ENCODE measurements at places on chromosomes 6 and 20.
A peak's percentile ranks its signal among the peaks of the same experiment; 100 is the strongest.

GRCh38 chr20:23198815-23199214 is 112.7 kb upstream of the CD93 start:
- no peak for DNase-seq

- DNase-seq = no peak
Observed at GRCh38 chr6:140977403-140977802, 1155.3 kb upstream of the GJE1 start.

DNA sequence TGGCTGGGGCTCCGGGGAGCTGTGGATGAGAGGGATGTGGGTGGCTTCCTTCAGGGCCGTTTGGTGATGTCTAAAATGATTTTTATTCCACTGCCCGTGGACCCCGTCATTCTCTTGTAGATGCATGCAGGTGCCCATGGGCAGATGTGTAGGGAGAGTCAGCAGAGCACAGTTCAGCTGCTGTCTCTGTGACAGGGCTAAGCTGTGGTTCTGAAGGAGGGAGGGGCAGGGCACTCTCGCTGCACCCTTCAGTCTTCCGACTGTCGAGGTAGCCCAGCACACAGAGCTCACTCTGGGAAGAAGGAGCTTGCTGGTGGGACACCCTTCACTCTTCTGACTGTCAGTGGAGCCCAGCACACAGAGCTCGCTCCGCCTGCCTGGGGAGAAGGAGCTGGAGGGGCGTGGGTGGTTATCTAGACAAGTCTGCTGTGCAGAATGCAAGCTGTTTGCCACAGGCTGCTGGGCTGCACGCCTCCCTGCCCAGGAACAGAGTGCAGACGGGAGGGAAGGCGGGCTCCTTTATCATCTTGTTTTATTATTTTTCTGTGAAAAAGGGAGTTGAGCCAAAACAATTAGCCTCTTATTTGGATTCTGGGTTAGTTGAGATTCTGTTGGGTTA is 28.4 kb upstream of the ADRM1 start:
- DNase-seq = no peak

DNA sequence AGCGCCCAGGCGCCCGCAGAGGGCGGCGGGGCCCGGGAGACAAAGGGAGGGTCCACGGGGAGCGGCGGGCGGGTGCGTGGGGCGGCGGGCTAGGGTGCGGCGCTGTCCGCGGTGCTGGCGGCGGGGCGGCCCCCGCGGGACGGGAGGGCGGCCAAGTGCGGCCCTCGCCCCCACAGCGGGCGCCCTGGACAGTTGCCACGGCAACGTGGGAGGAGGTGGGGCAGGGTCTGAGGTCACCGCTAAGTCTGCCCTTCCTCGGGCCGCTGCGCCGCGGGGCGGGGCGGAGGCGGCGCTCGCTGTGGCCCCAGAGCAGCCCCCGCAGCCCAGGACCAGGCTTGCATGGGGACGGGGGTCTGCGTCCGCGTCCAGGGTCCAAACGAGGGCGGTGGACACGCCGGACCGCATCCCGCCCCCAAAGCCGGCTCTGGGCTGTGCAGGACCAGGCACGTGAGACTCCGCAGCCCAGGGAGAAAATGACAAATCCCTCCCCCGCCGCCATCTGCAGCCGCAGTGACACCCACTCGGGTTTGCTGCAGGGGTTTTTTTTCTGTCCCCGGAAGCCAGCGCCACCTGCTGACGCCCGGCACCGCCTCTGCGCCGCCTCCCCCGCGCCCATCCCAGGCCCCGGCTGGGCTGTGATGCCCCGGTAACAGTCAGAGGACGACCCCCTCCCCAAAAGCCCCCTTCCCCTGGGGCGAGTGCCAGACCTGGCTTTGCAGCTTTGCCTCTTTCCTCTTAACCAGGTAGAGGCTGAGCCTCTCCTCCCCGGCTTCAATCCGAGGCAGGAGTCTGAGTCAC is 36.8 kb downstream of the YTHDF1 start:
- peak; percentile 70 for DNase-seq

DNA sequence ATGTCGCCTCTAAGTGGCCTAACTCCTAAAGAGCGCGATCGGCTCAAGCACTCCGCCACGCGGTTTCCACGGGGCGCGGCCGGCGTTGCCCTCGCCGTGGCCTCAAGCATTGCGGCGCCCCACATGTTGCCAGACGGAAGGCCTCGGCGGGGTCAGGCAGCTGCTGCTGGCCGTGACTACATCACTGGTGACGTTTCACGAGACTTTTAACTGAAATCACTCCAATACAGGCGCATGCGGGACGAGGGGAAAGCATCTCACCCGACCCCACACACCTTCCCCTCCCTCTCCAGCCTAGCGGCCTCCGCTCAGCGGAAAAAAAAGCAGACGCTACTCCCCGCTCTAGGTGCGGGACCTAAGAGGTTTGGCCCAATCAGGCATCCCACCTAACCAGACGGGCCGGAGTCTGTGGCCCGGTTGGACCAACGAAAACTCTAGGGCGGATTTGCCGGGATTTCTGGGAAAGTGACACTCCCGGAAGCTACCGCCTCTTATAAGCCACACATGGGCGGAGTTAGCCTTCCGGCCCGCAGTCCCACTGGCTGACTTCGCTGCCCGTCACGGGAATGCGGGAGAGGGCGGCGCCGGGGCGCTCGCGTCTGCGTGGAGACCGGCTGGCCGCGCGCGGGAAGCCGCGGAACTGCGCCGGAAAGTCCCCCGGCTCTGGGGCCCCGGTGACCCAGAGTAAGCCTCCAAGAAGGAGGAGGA is at the start of gene NXT1:
TSS of gene NXT1 (plus strand) at position 596 of the 708 bp plus-strand sequence. CDS start 3,251 bp downstream, outside the sequence.
- peak; percentile 98 for DNase-seq

GRCh38 chr20:54347166-54347833 is 128.1 kb upstream of the DOK5 start:
- DNase-seq = no peak

DNA sequence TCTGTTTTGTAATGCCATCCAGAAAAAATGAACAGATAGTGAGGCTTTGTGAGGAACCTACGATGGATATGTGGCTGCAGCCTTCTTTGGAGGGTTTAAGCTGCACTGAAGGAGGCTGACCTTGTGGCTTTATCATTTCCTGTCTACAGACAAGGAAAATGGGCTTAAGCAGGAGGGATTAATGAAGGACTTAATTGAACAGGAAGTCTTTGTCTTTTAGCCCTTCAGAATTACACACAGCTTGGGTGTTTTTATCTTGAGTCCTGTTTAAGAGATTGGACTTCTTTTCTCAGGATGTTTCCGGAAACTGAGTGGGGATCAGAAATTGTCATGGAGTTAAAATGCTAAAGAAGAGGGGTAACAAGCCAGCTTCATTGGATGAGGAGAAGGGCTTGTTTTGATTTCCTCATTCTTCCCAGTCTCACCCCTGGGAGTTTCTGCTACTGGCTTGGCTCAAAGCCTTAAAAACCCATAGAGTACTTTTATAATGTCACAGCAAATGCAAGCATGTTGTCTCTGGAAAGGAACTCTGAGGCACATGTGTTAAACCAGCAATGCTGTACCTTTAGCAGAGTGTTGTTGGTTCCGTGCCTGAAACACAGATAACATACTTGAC is 193.6 kb downstream of the JARID2 start:
- DNase-seq = no peak

DNA sequence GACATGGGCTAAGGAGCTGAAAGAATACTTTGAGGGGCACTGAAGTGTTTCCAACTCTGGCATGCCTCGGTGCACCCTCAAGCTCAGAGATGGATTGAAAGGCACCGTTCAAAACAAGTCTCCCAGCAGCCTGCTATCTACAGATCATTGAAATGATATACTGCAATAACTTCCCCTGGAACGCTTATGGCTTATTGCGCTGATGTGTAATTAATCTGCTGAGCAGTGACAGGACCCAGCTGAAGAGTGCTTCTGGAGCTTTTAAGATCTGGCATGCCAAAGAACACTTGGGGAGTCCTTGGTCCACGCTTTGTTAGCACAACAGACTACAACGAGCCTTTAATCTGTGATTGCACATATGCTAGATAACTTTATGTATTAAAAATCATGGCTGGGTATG is 708.2 kb downstream of the PRKN start:
- no peak for DNase-seq

GRCh38 chr6:44649365-44650025 is 262.0 kb downstream of the CDC5L start:
- DNase-seq = no peak

GRCh38 chr6:107304421-107305025 is 154.8 kb downstream of the PDSS2 start:
- no peak for DNase-seq

GRCh38 chr20:14342918-14343317 is 5.5 kb upstream of the FLRT3 start:
- DNase-seq = no peak

DNA sequence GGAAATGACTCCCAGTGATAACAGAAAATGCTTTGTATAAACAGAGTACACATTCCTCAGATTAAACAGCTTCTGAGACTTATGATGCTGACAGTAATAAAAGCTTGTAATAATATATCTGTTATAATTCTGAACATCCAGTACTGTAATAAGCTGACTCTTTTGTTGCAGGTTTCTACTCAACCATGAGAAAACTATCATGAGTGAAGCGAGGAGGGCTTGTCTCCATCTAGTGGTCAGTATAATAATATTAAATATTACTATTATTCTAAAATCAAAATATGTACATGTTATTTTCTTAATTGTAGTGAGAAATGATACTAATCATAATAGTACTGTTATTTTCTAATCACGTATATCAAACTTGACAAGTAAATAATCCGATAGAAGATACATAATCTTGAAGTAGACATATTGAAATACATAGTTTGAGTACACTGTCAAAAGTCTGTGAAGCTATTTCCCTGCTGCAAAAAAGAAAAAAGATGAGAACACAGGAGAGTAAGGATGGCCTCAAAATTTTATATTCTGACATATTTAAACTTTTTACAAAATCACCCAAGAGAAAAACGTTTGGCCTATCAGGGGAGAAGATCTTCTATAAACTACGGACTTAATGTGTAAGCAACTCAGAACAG is 183.1 kb downstream of the MOXD1 start:
- DNase-seq = no peak

DNA sequence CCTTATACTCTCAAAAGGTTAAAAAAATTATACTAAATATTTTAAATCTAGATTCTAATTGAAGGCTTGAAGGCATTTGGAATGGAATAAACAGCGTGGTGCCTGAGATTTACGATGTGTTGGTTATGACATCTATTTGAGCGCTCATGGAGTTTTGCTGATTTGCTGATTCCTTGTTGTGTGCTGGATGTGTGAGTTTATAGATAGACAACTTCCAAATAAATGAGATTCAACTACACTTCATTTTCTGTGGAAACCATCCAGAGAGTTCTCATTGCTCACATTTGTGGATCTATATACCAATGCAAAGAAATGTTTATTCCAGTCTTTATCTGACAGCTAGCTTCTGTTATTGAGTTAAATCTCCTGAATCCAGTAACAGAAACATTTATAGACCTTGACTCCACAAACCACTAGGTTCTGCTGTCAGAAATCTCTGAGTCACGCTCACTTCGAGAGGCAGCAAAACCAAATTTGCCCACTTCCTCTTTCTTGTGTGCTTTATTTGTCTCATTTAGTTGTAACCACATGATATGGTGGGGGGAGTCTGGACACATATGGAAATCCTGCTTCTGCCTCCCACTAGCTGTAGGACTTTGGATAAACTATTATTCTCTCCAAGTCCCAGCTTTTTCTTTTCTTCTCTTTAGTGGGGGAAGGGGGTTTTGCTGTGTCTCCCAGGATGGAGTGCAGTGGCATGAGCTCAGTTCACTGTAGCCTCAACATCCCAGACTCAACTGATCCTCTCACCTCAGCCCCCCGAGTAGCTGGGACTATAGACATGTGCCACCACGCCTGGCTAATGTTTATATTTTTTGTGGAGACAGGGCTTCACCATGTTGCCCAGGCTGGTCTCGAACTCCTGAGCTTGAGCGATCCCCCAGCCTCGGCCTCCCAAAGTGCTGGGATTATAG is 54.5 kb downstream of the IPCEF1 start:
- DNase-seq = peak; percentile 60

DNA sequence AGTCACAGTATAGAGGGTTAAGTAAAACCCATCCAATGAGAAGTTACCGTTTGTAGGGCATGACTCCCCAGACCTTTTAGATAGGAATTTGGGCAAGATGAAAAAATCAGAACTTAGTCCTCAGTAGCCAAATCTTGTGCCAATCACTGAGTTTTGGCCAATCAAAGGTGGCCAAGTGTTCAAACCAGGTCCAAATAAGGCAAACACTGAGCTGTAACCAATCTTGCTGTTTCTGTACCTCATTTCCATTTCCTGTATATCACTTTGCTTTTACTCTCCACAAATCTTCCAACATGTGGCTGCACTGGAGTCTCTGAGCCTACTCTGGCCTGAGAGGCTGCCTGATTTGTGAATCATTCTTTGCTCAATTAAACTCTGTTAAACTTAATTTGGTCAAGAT is 81.8 kb upstream of the GPR6 start:
- no peak for DNase-seq

- DNase-seq = peak; percentile 59
Observed at GRCh38 chr6:11770546-11771466, 7.8 kb downstream of the ADTRP start.

- DNase-seq = no peak
Observed at GRCh38 chr6:45075246-45075645, 252.9 kb upstream of the RUNX2 start.

GRCh38 chr6:113909224-113909856 is 52.2 kb downstream of the MARCKS start:
- no peak for DNase-seq

- no peak for DNase-seq
Observed at GRCh38 chr20:60715172-60715571, 536.9 kb upstream of the CDH4 start.

DNA sequence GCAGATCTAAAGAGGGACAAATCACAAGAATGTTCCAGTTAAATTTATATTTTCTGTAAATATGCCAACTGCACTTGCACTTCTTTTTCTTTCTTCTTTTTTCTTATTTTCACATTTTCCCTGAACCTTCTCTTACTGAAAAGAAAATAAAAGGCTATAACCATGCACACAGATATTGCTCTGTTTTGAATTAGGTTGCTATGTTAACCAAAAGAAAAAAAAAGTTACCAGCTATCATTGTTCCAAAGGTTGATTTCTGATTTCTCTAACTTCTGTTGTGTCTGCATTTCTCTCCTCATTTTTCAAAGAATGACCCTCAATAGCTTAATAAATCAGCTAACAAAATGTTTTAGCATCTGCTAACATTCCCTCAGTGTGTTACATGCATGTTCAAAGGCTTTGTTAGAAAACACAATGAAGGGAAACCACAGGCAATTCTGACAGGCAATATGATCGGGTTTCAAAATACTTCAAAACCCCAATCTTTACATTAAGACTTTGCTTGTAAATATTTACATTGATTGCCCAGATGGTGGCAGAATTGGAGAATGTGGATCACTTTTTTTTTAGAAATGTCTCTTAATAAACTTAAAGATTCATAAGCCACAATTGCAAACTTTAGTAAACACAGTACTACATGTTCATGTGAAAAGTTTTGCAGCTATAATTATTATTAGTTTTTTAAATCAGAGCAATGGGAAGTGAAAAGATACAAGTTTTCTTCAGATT is 928.3 kb upstream of the FLRT3 start:
- DNase-seq = no peak

DNA sequence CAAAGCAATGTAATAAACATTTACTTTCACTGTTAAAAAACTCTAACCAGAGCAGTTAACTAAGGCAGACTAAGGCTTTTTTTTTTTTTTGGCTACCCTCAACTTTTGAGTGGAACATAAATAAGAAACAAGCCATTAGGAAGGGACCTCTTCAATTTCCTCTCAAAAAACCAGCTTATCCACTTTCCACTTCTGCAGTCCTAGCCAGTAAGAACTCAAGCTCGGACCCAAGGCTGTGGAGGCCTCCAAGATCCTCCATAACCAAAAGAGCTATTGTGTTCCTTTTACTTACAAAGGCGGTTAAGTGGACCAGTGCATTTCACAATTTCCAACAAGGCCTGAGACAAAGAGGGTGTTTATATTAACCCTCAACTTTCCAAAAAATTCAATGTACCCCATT is 5.3 kb downstream of the KCNK5 start:
- DNase-seq = no peak

- DNase-seq = no peak
Observed at GRCh38 chr6:89050697-89051096, 29.9 kb upstream of the PNRC1 start.

Measured in CD4-positive, alpha-beta T cell treated with Interleukin-4 for 1 hour (primary cell).